ENCODE measurements at places on chromosomes 3 and 15.

DNA sequence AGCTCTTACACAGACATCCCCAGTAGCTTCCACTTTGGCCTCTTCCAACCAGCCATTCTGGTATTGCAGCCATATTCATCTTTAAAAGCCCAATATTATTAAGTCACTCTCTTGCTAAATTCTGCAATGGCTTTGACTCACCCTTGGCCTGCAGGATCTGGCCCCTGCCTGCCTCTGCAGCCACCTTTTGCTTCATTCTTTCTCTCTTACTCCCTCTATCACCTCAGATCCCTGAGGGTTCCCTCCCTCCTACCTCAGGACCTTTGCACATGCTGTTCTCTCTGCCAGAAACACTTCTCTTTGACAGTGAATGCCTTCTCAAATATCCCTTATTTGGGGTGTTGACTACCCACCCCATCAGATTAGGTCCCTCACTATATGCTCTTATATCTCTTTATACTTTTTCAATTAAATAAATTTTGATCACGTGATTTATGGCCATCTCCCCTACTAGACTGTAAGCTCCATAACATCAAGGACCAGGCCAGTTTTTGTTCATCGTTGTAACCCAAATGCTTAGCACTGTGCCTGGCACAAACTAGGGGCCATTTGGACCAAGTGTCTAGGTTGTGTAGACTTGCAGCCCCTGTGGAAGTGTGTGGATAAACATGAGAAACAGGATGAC, 32.3 kb upstream of the UBE2Q2 start:
- DNase-seq: no peak

DNA sequence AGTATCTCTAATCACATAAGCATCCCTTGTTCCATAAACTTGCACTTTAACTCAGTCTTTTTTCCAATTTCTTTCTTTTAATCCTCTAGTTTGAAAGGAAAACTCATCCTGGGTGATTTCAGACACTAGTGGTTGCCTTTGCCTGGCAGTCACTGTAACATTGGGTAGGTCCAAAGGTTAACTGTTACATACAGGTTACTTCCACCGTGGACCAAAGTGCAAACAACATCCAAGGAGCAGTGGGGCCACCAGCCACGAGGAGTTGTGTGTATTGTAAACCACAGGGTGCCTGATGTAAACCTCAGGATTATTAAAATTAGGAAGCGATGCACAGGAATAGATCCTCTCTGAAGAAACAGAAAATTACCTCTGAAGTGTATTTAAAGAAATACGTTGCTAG, 75.0 kb downstream of the HCN4 start:
- no peak for DNase-seq

DNA sequence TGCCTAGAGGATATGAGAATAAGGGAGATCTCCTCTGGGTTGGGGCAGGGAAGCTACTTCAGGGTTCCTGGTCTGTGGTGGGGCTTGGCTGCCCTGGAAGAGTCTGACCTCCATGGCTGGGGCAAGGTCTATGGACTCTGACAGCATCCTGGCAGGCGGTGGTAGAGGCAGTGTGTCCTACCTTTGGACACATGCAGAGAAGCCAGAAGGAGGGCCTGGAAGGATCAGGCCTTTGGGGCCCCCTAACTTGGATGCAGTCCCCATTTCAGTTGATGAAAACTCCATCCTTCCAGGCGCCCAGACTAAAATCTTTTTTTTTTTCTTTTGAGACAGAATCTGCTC, 10.4 kb downstream of the SPTBN5 start:
- DNase-seq: no peak

DNA sequence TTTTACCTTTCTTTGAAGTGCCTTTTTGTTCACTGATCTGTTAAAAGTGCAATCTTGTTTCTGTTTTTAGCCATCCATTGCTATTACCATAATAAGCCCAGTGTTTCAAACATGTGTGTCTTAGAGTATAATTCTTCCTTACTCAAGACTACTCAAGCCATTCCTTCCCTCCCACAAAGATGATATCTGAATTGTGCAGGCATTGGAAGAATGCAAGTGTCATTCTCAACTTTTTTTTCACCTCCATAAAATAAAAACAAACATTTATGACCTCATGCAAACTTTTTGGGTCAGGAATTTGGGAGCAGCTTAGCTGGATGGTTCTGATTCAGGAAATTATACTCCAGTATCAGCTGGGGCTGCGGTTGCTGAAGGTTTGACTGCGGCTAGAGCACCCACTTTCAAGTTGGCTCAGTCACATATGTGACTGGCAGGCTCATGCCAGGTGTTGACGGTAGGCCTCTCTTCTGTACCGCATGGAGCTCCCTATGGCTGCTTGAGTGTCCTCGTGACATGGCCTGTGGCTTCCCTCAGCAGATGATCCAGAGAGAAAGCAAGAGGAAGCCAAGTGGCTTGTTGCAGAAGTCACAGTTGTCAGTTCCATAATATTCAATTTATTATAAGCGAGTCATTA, 490.8 kb downstream of the CNTN4 start:
- DNase-seq: no peak

DNA sequence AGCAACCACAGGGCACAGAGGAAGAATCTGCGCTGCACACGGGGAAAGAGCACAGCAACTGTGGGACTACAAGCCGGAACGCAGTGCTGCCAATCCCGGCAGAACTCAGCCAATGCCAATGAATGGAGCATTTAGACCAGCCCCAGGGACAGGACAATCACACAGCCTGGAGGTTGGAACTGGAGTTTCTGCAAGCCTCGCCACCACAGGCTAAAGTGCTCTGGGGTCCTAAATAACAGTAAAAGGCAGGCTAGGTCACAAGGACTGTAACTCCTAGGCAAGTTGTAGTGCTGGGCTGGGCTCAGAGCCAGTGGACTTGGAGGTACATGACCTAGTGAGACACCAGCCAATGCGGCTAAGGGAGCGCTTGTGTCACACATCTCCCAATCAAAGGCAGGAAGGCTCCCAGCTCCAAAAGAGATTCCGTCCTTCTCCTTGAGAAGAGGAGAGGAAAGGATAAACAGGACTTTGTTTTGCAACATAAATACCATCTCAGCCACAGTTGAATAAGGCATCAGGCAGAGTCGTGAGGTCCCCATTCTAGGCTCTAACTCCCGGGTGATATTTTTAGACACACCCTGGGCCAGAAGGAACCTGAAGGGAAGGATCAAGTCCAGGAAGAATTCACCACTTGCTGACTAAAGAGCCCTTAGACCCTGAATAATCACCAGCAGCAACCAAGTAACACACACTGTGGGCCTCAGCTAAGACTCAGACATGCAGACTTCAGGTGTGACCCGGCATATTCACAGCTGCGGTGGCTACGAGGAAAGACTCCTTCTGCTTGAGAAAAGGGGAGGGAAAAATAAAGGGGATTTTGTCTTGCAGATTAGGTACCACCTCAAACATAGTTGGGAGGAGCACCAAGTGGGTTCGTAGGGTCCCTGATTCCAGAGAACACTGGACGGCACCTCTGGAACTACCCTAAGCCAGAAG, 85.5 kb upstream of the XXYLT1 start:
- DNase-seq: no peak

- no peak for DNase-seq
These were observed 204.3 kb upstream of the ALCAM start for GRCh38 chr3:105162448-105162847.

DNA sequence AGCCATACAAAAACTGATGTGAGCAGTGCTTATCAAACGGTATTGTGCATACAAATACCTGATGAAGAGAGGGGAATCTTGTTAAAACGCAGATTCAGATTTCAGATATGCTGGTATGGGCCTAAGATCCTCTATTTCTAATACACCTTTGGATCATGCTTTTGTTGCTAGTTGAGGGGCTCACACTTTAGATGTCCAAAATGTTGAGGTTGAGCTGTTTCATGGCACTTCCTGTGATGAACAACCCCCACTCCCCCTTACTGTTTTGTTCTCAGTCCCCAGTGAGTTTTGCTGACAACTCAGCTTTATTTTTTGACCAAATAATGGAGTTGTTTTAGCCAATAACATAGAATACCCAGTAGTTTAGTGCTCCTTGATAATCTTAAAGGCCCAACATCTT, 53.2 kb downstream of the ROBO2 start:
- DNase-seq: no peak

All from NCI-H1417 (cell line).